ENCODE measurements at places on chromosomes 16 and 17.

GRCh38 chr16:78133919-78134318, 34.5 kb downstream of the WWOX start:
- no peak for DNase-seq

- no peak for DNase-seq
These were observed 10.3 kb downstream of the NLRC5 start for GRCh38 chr16:56999409-57000270.

DNA sequence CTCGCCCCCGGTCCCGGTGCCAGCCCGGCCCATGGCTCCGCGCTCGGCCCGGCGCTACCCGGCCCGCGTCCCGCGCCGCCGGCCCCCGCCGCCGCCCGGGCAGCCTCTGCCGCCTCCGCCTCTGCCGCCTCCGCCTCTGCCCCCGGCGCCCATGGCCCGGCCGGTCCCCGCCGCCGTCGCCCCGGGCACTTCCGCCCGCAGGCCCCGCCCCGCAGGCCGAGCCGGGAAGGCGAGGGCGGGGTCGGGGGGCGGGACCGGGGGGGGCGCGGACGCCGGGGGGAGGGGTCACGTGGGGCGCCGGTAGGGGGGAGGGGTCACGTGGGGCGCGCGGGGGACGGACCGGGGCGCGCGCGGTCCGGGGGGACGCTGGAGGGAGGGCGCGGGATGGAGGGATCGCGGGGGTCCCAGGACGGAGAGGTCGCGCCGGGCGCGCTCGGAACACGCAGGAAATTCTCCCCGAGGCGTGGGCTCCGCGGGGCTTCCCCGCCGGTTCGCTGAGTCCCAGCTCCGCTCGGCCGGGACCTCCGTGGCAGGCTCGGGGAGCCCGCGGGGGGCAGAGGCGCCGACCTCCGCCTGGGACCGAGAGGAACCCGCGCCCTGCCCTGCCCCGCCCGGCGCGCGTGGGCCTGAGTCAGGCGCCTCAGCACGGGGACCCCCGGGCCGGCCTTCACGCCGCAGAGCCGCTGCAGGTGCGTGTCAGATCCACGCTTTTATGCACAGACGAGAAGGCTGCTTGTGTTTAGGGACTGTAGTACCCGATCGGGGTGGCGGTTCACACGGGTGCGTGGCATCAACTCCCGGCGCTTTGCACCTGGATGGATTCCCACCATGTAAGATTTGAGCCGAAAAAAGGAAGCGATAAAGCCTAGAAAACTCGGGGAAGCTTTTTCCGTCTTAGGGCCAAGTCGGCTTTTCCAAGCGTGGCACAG, at the start of gene PGAP6:
Gene PGAP6, minus strand, starts transcription at position 190 of the 929 bp plus-strand sequence. Its CDS starts 157 bp downstream, at position 33.
- no peak for DNase-seq

DNA sequence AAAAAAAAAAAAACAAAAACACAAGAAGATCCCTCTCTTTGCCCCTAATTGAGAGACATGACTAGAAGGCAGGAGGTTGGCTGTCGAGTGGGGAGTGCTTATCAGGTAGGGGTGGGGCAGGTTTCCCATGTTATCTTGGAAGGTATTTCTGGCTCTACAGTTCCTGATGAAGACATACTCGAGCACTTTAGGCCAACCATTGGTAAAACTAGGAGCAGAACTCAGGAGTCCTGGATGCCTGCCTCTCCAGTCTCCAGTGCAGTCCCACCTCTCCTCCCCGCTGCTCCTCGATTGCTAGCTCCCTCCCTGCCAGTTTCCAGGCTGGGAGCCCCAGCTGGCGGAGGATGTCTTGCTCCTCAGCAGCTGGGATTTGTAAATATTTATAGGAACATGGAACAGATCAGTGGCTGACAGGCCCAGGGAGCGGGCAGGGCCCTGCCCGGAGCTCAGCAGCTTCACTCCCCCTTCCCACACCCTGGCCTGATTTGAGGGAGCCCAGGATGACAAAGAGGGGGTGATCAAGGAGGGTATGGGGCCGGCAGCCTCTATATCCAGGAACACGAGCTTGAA, 11.4 kb upstream of the C1QL1 start:
- peak; percentile 22 for DNase-seq

GRCh38 chr16:58738672-58739296, 4.7 kb upstream of the GOT2 start:
- DNase-seq, result no peak

DNA sequence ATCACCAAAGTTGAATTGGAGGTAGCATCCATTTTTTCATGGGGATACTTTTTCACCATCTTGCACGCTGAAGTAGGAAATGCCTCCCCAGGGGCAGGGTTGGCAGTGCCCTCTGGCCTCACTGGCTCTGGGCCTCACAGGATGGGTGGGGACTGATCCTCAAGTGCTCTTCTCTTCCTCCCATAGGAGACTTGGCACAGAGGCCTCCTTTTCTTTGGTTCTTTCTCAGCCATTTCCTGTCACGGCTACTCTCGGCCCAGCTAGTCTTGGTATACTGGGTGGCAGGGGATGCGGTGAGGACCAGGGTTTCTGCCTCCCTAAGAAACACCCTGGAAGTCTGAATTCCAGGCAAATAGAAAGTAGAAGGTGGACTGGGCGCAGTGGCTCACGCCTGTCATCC, 58.2 kb downstream of the PECAM1 start:
- DNase-seq, result no peak

GRCh38 chr16:72444696-72445095, 272.7 kb upstream of the PMFBP1 start:
- DNase-seq, result no peak

DNA sequence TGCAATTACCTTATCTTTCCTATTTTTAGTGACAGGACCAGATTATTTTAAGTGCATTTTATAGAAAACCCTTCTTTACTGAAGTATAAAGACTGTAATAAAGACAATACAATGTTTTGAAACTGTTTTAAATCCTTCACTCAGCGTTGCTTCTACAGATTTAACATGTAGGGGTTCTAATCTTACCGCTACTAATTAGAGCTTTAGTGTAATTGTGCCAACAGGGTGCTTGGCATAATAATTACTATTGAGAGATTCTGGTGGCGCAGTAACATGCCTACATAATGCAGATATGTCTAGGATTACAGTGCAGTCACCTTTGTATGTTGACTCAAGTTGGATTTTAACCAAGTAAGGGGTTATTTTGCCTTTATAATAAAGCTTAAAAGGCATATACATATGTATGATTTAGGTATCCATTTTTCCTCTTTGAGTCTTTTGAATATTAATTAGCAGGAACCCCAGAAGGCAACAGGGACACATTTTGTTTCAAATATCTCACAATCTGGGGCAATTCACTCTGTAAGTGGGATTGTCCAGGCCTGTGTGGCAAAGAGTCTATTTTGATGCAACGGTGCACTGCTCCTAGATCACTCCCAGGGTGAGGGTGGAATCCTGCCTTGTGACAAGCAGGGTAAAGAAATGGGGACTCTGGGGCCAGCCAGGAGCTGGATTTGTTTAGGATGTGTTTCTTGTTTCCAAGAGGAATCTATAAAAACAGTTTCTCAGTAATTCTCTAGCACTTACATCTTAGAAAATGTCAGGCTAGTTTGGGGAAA, 604.7 kb upstream of the SALL1 start:
- DNase-seq, result no peak

GRCh38 chr17:49548506-49549310, 27.0 kb upstream of the NXPH3 start:
- peak; percentile 62 for DNase-seq

GRCh38 chr17:72754513-72754912, 338.0 kb downstream of the SLC39A11 start:
- no peak for DNase-seq

- peak; percentile 12 for DNase-seq
These were observed 30.6 kb downstream of the ASIC2 start for GRCh38 chr17:33262266-33263123.
